Activated CD8-positive, alpha-beta memory T cell treated with anti-CD3 and anti-CD28 coated beads, Interleukin-2, amount 10 ng/mL, durations not matched to agents 7 days and 5 days (primary cell): ENCODE measurements at places on chromosomes 4 and X.

DNA sequence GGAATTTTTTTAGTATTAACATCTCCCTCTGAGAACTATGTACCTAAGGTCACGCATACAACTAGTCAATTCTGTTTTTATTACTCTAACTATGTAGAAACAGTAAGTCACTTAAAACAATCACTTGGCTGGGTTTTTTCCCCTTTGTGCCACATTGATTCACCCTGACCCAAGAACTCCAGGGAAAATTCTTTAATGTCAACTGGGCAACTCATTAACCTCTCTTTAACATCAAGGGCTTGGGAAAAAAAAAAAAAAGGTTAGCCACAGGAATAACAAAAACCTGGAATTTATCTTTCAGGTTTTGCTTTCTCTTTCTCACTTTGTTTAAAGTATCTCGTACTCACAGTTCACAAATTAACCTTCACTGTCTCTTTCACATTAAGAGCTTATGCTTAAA lies 8.1 kb downstream of the RPL9 start:
- no peak for DNase-seq

DNA sequence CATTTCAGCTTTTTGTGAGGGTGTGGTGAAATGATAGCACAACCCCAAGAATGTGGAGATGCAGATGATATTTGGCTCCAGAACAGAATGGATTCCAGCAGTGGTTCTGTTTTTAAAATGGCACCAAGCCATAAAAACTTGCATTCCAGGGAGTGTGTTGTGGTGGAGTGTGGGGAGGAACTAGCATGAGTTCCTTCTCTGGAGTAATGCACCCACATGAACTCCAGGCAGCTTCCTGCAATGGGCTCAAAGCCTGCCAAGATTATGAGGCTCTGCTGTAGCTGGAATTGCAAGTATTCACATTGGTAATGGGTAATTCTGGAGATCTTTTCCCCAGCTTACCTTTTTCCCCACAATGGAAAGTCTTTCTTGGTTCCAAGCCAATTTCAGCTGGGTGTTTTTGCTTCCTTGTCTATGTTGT lies 161.4 kb downstream of the RAB28 start:
- no peak for DNase-seq

GRCh38 chr4:72817012-72817411 lies 248.0 kb upstream of the ADAMTS3 start:
- DNase-seq: no peak

DNA sequence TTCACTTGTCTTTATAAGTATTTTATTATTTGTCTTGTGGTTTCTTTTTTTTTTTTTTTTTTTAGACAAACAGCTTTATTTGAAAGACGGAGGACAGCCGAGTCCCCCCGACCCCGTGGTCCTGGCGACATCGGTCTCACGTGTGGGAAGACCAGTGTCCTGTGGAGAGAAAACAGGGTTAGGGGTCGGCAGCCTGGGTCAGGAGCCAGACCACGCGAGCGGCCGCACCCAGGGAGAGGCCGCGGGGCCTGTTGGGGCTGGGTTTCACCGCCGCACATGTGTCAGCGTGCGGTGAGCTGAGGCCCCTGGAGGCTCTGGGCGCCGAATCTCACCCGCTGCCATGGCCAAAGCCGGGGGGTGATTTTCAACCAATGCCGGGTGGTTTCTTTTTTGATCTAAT lies 17.8 kb upstream of the RAB33B start:
- no peak for DNase-seq

DNA sequence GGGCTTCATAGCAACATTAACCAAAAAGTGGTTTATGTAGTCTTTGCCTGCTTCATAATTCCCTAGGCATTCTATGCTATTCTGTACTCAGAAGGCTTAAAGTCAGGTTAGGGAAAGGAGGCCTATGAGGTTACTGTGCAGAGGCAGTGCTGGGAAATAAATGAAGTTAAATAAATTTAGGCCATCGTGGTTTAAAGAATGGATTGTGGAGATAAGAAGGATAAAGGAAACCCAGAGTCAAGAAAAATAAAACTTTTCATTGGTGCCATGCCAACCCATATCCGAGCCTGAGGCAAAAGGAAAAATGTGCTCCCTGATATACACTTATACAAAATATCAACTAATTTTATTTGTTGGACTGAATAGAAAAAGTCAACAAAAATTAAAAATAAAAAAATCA lies 70.2 kb downstream of the AR start:
- DNase-seq: no peak

GRCh38 chrX:146243041-146243440 lies 425.4 kb downstream of the SLITRK2 start:
- DNase-seq: no peak

DNA sequence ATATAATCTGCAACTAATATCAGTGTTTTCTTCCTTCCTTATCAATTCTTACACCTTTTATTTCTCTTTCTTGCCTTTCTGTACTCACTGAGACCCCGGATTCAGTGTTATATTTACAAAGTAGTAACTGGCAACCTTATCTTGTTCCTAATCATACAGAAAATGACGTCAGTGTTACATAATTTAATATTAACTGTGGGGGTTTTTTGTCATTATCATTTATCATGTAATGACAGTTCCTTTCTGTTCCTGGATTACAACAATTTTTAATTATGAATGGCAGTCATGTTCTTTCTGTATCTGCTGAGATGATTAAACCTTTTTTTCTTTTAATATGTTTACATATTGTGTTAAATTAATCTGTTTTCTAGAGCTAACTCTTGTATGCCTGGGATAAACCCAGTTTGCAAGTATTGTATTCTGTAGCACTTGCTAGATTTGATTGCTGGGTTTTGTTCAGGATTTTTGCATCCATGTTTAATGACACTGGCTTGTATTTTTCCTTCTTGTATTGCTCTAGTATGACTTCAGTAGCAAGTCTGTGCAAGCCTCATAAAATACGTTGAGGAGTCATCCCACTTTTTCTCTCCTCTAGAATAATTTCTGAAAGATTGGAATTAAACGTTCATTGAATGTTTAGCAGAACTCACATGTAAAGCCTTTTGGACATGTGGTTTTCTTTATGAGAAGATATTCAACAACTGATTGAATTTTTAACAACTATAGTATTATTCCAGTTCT lies 10.4 kb upstream of the HSPA4L start:
- DNase-seq: no peak

DNA sequence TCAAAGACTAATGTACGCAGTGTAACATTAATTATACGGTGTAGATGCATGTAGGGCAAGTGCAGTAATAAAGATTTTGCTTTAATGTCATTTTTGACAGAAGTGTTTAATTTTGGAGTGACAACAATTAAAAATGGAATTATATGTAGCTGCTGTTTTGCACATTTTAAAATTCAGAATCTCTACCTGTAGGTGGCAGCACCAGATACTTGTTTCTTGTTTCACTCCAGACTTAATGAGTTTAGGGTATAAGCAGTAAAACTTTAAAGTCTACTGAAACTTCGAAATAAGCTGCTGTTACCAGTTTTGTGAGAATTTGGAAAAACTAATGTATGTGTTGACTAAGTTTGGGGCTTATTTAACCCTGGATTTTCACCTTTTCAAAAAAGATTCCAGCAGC lies 144.9 kb downstream of the POLA1 start:
- no peak for DNase-seq

DNA sequence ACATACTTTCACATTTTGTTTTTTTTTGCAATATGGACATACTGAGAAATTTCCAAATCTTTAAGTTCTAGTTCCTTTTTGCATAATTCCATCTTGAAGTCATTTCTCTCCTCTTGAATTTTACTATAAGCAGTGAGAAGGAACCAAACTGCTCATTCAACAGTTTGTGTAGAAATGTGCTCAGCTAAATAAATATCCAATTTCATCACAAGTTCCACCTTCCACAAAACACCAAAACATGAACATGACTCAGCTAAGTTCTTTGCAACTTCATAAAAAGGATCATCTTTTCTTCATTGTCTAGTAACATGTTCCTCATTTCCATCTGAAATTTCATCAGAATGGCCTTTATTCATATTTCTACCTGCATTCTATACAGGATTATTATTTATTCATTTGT lies 77.3 kb upstream of the FGF13 start:
- no peak for DNase-seq

DNA sequence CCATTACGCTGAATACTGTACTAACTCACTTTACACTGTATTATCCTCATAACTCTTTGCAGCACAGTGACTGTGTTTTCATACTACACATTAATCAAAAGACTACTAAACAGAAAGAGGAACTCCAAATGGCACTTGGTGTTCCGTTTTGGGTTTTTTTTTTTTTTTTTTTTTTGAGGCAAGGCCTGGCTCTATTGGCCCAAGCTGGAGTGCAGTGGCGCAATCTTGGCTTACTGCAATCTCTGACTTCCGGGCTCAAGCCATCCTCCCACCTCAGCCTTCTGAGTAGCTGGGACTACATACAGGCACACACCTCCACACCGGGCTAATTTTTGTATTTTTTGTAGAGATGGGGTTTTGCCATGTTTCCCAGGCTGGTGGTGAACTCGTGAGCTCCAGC lies 10.7 kb downstream of the KLHL8 start:
- no peak for DNase-seq

DNA sequence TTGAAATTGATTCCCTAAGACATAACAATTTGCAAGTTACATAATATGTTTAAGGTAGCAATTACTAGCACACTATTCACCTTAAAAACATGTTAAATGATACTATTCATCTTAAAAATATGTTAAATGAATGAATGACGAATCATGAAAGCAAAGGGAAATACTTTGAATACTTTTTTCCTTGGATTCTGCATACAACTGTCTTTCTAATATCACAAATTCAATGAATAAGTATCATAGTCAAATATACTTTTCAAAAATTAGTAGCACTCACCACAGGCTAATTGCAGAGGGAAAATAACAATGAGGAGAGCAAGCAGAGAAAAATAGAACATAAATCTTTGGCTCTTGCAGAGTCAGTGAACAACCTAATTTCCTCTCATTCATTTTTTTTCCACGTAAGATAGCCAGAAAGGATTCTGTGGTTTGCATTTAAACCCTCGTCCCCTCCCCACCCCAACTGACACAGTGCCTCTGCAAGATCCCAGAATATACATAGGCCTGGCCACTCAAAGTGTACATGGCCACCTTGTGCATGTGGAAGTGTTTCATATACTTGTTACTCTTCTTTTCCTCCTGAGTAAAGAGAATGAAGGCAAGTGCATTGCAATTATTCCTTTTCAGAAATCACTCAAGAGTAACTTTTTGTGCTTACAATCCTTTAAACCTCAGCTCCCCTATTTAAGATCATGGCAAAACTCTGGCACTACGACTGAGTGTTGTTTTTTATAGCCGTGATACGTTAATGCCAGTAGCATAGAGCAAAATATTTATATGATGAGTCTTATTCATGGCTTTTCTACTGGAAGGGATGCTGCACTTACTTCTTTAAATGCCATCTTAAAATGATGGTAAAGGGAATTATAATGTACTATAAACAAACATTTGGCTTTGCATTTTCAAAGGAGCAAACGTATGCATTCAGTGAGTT lies 236.4 kb downstream of the PDGFC start:
- no peak for DNase-seq

DNA sequence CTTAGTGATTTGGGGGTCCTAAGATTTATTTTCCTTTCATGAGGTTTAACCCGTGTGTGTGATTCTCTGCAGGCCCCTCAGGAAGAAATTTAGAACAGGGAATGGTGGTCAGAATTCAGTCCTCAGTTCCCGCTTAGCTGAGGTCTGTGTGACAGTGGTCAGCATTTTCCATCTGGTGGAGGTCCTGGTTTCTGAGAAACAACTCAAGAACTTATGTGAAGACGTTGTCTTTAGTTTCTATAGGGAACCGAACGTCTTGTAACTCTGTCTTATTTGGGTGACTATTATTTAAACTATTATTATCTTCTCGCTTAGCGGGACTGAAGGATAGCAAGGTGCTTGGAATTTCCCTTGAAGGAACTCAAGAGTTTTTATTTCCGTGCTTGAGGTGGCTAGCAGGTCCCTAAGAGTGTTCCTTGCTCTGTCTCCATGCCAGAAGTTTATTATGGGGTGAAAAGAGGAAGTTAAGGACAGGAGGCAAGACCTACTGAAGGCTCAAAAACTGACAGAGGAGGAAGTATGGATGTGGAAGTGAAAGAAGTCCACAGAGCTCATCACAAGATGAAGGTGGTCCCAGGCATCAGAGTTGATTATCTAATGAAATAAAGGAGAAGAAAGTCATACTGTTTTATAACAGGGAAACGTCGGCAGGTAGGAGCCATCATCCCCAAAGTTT lies 9.4 kb downstream of the MGST2 start:
- no peak for DNase-seq

DNA sequence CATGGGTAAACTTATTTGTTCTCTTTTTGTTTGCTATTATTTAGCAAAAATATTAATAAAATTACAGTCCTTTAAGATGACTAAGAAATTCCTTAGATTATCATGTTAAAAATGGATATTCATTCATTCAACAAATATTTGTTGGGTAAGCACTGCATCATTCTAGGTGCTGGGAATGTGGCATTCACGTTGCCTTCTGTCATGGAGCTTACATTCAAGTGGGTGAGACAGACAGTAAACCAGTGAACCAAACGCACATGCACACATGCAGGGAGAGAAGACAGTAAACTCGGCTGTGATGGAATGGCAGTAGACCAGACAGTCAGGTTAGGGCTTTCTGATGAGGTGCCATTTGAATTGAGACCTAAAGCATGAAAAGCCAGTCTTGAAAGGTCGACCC lies 91.8 kb downstream of the STOX2 start:
- DNase-seq: no peak

DNA sequence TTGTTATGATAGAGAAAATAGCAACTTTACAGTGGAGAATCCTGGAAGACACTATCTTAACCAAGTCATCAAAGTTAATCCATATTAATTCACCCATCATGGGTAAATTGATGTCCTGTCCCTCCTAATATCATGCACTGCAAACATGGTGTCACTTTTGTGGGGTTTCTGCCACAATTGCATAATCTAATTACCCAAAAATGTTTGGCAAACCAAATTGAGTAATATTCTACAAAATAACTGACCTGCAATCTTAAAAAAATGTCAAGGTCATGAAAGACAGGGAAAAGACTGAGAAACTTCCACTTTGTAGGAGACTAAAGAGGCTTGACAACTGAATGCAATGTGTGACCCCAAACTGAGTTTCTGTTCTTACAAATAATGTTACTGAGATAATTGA lies 37.1 kb upstream of the PLAC8 start:
- no peak for DNase-seq

DNA sequence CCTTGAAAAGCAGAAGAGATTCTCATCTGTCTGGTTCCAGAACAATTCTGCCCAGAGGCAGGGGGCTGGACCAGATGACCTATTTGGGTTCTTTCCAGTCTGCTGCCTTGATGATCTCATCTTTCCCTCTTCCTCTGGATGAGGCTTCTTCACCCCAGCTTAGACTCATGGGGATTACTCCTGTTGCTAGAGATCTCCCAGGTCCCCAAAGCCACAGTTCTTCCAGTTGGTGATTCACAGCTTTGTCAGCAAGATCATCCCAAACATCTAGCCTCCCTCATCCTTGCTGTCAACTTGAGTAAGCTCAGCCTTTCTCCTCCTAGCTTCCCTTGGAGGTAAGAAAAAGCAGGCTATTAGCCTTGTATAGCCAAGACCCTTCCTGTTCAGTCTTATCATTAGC lies 64.2 kb upstream of the PJA1 start:
- no peak for DNase-seq

GRCh38 chr4:175536852-175537453 lies 275.1 kb downstream of the GPM6A start:
- no peak for DNase-seq

- DNase-seq: no peak
Measured at GRCh38 chr4:98996765-98997068, 1.2 kb downstream of the METAP1 start.
